Upper lobe of right lung (tissue), 1 donor: ENCODE measurements at places on chromosomes 16 and 17. TPM values are rescaled to one million over a fixed set of nuclear protein-coding genes. Genes with fewer than 3 reads are reported as not detected.

DNA sequence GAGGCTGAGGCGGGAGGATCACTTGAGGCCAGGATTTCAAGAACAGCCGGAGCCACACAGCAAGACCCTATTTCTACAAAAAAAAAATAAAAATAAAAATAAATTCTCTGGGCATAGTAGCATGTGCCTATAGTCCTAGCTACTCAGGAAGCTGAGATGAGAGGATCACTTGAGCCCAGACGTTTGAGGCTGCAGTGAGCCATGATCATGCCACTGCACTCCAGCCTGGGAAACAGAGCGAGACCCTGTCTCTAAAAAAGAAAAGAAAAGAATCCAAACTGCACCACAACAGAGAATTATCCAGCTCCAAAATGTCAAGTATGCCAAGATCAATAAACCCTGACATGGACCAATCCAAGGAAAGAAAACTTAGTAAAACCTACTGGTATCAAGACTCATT is 78.9 kb upstream of the NOL11 start:
- H3K27ac ChIP-seq = no peak overlapping the region
- H3K4me1 ChIP-seq = peaks cover 6% of the 10 kb centered on the region
- no peaks in the 10 kb centered on the region for H3K36me3 ChIP-seq

GRCh38 chr16:84735849-84736586 is 36.2 kb downstream of the USP10 start:
- H3K4me3 ChIP-seq = no peak overlapping the region
- no peak overlapping the region for H3K27ac ChIP-seq
- DNase-seq = no peak
- peaks cover 41% of the 10 kb centered on the region for H3K4me1 ChIP-seq

DNA sequence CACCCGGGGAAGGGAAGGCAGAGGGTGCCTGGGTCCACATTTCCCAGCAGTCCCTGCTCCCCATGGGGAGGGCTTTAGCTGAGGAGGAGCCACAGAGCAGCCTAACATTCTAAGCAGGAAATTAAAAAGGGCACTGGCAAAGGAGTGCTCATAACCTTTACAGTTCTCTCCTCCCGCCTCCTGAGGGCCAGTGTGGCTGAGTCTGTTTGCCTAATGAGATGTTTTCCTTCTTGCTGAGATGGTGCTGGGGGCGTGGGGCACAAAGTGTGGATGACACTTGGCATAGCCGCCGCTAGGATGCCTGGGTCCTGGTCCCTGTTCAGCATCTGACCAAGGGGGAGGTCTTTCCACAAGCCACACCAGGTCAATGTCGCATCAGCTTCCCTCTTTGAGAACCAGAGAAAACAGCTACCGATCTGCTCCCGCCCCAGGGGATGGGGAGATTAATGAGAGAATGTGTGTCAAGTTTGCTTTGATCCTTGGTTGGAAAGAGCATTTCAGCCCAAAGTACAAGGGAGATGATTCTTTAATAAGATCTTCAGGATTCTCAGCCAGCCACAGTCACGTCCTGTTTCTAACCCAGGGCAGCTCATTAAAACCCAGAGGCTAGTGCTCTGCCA is 5.8 kb downstream of the KIF18B start:
- H3K36me3 ChIP-seq = no peaks in the 10 kb centered on the region
- H3K27ac ChIP-seq = no peak overlapping the region
- H3K27me3 ChIP-seq = no peaks in the 10 kb centered on the region
- DNase-seq = peak; percentile 38
- no peak overlapping the region for H3K4me3 ChIP-seq

DNA sequence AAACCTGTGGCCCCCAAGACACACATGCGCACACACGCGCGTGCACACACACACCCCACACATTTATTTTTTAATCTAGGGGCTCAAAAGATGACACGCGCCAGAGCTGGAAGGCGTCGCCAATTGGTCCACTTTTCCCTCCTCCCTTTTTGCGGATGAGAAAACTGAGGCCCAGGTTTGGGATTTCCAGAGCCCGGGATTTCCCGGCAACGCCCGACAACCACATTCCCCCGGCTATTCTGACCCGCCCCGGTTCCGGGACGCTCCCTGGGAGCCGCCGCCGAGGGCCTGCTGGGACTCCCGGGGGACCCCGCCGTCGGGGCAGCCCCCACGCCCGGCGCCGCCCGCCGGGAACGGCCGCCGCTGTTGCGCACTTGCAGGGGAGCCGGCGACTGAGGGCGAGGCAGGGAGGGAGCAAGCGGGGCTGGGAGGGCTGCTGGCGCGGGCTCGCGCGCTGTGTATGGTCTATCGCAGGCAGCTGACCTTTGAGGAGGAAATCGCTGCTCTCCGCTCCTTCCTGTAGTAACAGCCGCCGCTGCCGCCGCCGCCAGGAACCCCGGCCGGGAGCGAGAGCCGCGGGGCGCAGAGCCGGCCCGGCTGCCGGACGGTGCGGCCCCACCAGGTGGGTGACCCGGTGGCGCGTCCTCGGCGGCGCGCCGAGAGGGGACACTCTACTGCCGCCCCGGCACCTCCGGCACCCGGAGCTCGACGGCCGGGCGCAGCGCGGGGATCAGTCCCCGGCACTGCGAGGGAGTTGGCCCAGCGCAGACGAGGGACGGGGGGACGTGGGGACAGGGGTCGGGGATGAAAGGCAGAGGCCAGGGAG is at the start of gene STAT5A:
Gene STAT5A (plus strand): TSS at position 522 of the 826 bp plus-strand sequence. CDS start 914 bp downstream, outside the sequence.
- H3K4me1 ChIP-seq = peaks cover 25% of the 10 kb centered on the region
- H3K4me3 ChIP-seq = peak within 1 kb of the TSS; percentile 71
- peak; percentile 95 for DNase-seq
- H3K36me3 ChIP-seq = peaks cover 7% of the 10 kb centered on the region
- no peaks in the 10 kb centered on the region for H3K27me3 ChIP-seq

DNA sequence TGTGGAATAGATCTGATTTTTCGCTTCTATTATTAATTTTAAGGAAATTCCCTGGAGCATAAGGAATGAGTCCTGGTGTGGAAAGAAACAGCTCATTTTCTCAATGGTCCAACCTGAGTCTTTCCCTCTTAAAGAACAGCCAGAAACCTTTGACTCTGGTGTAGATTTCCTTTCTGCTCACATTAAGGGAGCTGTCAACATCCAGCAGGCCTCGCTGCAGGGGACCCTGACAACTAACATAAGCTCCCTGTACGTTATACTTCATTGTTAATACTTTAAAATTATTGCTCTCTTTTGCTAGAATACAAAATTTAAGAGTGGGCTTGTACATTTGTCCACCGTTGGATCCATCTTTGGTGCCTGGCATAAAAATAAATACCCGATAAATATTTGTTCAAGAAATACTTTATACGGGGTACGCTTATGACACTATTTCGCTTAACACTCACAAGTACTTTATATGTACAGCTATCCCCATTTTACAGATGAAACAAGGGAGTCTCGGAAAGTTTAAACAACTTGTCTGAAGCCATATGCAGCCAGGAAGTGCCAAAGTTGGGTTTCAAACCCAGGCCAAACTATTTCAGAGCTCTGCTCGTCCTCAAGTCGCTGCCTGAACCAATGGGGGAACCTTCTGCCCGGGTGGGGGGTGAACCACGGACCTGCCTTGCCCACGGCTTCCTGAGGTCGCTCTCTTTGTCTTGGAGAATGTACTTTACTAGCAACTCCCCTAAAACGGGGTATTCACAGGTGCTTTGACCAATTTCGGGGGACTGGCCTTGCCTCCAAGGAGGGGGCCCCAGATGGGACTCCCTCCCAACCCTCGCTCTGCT is 611 bp downstream of the SMARCE1 start:
- H3K36me3 ChIP-seq = peaks cover 20% of the 10 kb centered on the region
- peak overlapping the region; percentile 100 for H3K27ac ChIP-seq
- no peak for DNase-seq
- peaks cover 28% of the 10 kb centered on the region for H3K4me1 ChIP-seq

NTN1 gene
- total RNA-seq = 4.1 TPM

COPRS gene
- total RNA-seq = 44.7 TPM
